AG09319 (cell line): ENCODE measurements at places on chromosomes 13 and 19.
A peak's percentile ranks its signal among the peaks of the same experiment; 100 is the strongest.

DNA sequence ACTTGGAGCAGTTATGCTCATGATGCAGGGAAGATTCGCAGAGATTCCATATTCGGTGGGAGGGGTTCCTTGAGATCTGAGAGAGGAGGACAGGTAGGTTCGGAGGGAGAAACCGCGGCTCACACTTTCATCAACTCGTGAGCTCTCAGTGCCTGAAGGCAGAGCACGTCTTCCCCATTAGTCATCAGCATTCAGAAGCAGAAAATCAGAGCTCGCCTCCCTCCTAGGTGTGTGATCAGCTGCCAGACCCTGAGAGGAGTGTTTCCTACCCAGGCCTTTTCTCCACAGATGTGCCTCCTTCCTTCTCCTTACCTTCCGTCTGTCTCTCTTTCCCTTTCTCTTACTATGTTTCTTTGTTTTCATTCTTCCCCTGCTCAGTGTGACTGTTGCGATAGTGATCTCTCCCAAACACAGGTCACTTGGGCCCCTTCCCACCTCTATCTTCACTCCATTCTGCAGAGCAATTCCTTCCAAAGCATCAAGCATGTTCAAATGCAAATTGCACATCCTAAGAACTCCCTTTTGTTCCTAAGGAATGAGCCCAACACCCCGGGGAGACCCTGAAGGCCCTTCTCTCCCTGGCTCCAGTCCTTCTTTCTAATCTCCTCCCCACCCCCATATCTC lies 389.5 kb downstream of the UQCRFS1 start:
- DNase-seq, result no peak

DNA sequence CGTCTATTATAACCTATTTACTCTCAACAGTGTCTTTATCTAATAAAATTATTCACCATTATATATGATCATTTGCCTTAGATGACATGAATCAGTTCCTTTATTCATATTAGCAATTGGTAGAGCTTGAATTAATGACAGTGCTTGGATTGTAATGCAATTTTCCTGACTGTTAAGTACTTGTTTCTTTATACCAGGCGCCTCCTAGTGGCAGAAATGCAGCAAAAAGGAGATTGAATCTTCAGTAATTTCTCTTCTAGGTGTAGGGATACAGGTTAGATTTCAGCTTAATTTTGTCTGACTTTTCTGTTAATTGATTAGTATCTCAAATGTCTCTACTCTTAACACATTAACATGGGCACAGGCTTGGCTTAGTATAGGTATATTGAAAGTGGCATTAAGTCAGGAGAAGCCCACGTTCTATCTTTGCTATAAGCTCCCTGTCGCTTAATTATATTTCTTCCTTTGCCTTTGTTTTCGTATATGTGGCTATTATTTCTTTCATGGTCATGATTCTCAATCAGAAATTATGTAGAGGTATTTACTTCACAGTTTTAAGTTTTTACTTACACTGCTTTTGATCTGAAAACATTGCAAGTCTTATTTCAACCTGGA lies 9.1 kb upstream of the LHFPL6 start:
- no peak for DNase-seq

DNA sequence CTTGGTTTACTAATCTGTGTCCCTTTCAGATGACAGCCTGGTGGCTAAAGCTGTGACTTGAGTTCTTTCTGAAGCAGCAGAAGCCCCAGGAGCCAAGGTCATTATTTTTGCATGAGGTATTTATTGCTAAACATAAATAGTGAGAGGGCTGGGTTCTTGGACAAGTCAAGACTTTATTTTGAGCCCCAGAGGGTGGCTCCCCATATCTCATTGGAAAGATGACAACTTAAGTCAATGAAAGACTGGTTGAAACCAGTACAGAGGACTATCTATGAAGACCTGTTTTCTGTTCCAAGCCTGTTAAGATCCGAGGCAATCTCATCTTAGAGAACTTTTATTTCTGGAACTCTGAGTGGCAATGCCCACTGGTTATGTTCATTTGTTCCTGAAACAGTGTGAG lies 14.4 kb upstream of the ERICH6B start:
- DNase-seq, result no peak

DNA sequence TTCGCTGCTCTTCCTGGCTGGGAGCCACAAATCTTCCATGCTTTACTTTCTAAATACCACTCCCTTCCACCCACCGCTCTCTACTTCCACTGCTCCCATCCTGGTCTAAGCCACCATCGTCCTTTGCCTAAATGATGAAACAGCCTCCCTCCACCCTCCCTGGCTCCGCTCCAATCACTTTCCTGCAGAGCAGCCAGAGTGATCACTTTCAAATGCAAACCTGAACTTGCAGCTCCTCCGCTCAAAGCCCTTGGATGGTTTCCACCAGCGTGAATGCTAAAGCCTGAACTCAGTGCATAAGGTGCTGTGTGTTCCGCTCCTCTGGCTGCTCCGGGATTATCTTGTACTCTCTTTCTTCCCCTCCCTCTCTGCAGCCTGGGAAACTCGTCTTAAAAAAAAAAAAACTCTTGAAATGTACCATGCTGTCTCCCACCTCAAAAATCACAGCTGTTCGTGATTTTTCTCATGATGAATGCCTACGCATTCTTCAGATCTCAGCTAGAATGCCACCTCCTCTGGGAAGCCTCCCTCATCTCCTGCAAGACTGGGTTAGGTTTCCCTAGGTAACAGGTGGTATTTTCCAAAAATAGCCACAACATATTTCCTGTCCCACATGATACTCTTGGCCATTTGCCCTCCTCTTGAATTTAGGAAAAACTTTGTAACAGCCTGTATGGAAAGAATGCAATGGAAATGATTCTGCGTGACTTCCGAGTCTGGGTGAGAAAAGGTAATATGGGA lies 3.7 kb upstream of the SIN3B start:
- peak; percentile 46 for DNase-seq

- no peak for DNase-seq
Observed at GRCh38 chr19:29753190-29753933, 38.3 kb upstream of the C19orf12 start.
